ENCODE measurements at places on chromosomes 4 and X.
A peak's percentile ranks its signal among the peaks of the same experiment; 100 is the strongest.

DNA sequence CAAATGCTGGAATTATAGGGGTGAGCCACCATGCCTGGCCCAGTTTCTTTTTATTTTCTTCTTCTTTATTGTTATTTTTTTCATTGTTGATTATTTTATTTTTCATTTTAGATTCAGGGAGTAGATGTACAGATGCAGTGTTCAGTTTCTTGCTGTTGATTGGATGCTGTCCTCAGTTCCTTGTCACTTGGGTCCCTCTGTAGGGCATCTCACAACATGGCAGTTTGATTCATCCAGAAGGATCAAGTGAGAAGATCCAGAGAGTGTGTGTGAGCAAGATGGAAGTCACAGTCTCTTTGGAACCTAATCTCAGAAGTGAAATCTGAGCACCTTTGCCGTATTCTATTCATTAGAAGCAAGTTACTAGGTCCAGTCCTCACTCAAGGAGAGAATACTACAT, 20.9 kb downstream of the HMGB3 start:
- DNase-seq: no peak

- DNase-seq: no peak
Measured at GRCh38 chr4:97670703-97671269, 472.5 kb downstream of the STPG2 start.

GRCh38 chr4:90889171-90889570, 762.0 kb downstream of the CCSER1 start:
- no peak for DNase-seq

GRCh38 chrX:13387666-13388494, 68.0 kb upstream of the ATXN3L start:
- DNase-seq: no peak

- DNase-seq: no peak
Measured at GRCh38 chr4:170497112-170497511, 407.4 kb upstream of the AADAT start.

- DNase-seq: no peak
Measured at GRCh38 chr4:11073621-11074051, 355.1 kb downstream of the HS3ST1 start.

DNA sequence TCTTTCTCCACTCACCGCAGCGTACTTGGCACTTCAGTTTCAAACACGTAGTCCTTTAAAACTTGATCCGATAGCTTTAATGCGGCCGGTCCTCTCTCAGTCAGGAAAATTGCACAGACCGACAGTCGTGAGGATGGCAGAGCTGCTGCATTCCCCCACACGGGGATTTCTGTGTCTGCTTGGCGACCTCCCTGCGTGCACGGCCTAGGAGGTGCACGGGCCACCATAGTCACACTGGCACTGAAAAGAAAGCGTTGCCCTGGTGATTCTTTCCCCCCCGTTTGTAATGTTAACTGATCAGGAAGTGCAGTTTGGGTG, 10.3 kb downstream of the AKAP17A start:
- DNase-seq: no peak

GRCh38 chrX:40249582-40249981, 151.8 kb upstream of the BCOR start:
- no peak for DNase-seq

DNA sequence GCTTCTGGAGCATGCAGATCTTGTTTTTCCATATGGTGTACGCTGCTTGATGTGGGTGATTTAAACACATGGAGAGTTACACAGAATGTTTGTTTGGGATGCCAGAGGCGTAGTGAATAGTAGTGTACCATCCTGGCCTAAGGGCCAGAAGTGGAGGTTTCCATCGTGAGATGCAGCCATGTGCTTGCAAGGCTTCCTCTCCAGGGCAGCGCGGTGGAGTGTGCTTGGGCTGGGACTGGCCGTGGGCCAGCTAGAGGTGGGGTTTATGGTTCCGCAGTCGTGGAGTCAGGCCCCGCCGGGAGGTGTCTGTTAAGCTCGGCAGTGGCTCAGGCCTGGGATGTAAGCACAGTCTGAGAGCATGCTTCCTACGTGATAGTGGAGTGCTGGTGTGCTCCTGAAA, 14.0 kb downstream of the STOX2 start:
- DNase-seq: no peak

- DNase-seq: no peak
Measured at GRCh38 chr4:82891707-82892466, 934 bp upstream of the SEC31A start.

GRCh38 chr4:97110506-97110905, 1032.8 kb downstream of the STPG2 start:
- DNase-seq: no peak

DNA sequence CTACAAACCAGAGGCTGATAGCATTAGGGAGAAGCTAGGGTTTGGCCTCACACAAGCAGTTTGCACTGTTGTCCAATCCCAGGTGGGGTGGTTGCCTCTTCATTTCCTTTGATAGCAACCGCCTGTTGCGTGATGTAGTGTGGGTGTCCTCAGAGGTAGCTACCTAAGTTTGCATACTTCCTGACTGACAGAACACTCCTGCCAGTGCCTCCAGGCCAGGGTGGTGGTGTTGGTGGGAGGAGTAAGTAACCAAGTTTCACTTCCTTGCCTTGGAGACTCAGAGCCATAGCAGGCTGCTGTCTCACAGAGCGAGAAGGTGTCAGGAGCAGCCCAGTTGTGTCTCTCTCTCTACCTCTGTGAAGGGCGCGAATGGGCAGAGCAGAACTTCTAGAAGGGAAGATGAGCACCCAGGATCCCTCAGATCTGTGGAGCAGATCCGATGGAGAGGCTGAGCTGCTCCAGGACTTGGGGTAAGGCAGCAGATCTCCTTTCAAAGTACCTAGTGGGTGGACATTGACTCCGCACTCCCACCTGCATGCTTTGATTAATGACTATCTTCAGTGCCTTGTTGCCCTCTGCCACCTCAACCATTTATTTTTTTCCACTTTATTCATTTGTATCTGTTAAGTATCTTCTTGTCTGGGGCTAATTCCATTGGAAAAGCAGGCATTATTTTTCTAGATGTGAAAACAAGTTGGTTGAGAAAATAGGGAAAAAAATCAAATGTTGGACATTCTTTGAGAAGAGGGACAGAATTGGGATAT, at the start of gene DAPP1:
TSS of gene DAPP1 (plus strand) at position 283 of the 764 bp plus-strand sequence. CDS start at position 370, 87 bp downstream.
- peak; percentile 37 for DNase-seq

DNA sequence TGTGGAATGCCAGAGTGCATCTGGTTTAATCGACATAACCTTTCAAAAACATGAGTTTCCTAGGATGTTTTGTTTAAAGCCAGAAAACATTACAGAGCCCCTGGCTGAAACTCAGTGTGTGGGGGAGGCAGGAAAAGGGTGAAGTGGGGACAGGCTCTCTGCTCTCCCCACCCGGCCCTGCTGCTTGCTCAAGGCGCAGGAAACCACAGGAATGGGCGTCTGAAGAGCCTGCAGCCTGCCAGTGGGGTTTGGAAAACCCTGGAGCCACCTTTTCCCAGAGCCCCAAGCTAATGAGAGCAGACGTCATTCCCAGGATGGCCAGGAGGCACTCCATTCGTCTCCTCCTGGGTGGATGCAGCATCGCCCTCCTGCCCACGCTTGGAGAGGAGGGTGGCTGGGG, 240.6 kb downstream of the AFAP1 start:
- DNase-seq: no peak

DNA sequence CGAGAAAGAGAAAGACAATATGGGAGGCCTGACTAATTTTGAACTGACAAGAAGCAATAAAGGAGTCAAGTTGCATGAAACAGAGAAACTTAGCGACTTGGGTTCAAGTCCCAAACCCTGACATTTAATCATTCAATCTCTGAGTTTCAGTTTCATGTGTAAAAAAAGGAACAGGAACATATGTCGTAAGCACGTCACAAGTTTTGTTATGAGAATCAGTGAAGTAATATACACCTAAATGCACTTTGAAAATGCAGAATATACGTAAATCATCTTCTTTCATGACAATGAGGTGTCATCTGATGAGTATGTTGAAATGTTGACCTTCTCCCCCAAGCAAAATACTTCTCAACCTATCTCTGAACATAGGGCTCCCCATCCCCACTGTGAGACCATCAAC, 10.4 kb downstream of the ACOT9 start:
- DNase-seq: no peak

- no peak for DNase-seq
Measured at GRCh38 chrX:152070144-152070543, 68.2 kb downstream of the MAGEA10 start.

DNA sequence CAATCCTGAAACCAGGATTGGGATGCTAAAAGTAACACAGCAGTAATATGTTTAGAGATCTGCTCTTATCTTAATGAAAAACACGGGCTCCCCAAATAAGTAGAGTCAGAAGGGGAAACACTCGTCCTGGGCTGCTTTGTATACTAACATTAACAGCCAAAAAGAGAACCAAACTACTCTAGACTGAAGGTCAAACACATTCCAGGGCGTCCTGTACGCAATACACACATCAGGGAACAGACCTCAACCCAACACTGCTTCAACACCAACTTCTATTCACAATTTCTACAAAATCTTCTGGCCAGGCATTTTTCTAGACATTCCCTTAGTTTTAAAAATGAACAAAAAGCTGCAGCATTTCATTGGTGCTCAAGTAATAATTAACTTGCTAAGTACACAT, 21.4 kb downstream of the FAT1 start:
- no peak for DNase-seq

DNA sequence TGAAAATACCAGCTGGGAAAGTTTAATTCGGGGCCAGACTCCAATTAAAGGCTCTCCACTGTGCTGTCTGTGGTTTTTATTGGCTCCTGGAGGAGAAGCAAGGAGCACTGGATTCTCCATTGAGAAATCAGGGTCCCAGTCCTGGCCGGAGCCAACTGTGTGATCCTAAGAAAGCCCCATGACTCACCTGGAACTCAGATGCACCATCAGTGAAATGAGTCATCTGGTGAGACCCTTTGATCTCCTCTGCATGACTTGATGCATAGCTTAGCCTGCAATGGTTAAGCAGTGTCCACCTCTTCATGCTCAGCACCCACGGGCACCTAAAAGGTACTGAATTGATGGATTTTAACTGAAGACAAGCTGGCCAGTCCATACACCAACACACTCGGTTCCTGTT, 119.2 kb upstream of the VCX3B start:
- DNase-seq: no peak

- no peak for DNase-seq
Measured at GRCh38 chr4:140256335-140256734, 102.4 kb upstream of the MAML3 start.

- DNase-seq: no peak
Measured at GRCh38 chr4:77169481-77169880, 12.5 kb downstream of the CCNG2 start.

GRCh38 chr4:150209140-150209829, 131.0 kb downstream of the DCLK2 start:
- no peak for DNase-seq

DNA sequence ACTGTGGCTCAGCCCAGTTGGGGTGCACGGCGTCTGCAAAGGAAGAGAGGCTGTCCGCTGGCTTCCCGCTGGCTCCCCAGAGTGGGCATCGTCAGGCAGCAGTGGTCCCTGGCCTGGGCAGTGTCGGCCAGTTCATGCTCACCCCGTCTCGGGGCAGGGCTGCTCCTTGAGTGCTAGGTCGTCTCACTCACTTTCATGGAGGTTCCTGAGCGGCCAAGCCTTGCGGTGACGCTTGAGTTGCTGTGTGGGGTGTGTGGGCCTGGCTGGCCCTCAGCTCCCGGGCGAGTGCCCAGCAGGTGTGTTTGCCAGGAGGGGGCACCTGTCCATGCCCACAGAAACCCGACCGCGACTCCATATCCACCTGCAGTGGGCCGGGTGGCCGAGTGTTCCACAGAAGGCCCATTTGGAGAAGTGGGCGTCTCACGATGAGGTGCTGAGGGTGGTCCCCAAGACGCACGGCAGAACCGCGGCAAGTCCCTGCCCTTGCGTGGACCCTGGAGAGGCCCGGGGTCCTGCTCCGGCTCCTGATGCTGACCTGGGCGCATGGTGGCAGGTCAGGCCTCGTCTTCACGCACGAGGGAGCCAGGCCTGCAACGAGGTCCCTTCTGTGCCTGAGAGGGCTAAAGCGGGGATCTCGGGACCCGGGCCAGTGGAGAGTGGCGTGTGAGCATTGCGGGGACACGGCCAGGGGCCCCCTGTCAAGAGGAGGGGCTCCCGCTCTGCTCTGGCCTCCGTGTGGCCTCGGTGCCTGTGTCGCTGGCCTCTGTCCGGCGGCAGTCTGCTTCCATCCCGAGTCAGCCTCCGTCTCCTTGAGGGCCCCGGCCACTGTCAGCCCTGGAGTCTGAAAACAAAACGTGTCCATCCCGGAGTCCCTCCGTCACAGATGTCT, 18.5 kb upstream of the UVSSA start:
- no peak for DNase-seq

- DNase-seq: peak; percentile 83
Measured at GRCh38 chrX:2690856-2691542, at the start of gene CD99. Gene CD99 (plus strand): TSS chrX:2691295. CDS start chrX:2691361, 66 bp downstream.

DNA sequence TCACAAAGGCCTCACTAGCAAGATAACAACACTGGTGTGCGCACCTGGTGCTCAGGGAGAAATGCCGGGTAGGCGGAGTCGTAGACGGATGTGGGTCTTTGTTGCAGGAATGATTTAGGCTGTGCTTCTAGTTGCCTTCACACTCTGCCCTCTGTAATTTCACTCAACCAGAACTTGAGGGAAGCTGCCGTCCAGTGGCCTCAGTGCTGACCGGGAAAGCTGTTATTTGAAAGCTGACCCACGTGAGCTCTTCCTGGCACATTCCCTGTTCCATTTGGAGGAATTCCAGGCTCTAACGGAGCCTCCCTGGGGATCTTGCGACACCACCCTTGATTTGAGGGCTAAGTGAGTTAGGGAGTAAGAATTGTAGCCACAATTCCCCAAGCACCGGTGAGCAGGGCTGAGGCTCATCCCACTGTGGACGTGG, 15.9 kb downstream of the SH3TC1 start:
- DNase-seq: no peak

DNA sequence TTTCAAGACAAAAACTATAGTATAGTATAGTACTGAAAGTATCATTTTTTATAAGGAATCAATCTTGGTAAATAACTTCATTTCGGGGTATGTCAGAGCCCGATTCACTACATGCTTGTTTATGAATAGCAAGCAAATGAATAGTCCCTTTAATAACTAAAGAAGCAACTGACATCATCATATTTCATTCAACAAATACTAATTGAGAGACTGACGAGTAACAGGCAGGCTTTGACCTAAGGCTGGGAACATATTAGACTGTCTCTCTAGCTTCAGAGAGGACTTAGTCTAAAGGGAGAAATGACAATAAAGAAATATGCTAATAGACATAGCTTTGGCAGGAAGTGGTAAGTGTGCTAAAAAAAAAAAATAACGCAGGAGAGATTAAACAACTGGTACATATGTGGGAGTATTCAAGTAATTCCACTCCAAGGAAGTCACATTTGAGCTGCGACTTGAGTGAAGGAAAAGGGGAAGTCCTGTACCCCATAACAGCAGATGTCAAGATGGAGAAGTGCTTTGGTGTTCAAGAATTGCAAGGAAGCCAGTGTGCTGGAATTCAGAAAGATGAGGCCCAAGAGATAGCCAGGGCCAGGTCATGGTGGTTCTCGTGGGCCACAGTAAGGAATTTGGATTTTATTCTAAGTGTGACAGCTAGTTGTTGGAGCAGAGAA, 284.9 kb downstream of the FBXO8 start:
- no peak for DNase-seq

DNA sequence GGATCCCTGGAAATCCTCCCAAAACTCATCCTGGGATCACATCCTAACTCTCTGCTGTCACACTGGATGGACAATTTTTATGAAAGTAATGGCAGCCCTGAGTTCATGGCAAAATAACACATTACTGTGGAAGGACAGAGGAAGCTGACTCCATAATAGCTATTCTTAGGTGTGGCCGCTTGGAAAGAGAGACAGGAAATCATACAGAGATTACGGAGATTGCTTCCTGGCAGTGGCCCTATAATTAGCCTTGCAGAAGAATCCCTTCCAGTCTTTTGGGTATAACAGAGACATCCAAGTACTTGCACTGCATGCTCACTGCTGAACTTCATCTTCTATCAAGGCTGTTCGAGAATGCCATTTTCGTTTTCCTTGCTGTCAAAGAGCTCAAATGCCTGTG, 133.1 kb upstream of the VCX start:
- DNase-seq: no peak
